Osteoblast (primary cell): ENCODE measurements at places on chromosomes 5 and 9.

DNA sequence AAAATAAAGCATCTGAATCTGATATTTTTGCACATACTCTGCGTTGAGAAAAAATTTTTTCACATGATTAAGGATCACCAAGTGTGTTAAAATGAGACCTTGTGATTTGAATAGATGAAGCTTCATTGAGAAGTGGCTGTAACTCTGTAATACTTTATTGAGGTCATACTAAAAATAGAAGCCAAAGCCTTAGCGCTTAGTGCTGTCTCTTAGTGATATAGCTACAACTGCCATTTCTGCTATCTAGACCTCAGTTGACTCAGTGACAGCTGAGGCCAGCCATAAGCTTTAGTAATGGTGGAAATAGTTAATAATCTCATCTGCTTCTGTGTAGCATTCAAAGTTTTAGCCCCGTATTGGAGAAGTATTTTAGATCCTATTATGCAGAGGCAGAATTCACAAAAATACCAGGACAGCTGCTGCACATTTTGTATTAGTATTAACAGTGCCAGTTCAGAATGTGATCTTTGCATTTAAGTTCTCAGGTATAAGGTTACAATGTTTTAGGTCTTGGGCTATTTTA, 107.4 kb upstream of the SGCD start:
- DNase-seq, result no peak

DNA sequence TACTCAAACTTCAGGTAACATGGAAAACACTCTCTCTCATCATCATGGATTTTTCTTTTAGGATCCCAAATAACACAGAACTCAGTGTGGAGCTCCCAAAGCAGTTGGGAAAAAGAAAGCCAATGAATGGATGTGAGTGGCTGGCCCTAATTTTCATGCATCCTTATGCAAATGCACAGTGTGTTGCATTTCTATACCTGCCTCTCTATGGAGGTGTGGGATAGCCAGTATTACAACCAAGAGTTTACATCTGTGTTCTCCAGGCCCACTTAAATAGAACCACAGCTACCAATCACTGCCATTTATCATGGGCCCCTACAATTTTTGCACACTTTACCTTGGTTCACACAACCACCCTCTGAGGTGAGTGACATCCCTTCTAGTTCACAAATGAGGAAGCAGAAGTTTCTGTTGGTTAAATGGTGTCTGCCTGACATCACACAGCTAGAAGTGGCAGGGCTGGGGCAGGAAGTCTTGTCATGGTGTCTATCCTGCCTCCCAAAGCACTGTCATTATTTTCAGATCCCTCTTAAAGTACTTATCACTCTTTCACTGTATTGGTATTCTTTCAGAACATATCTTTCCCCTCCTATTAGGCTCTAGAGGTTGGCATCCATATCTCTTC, 17.3 kb downstream of the MAMDC2 start:
- no peak for DNase-seq

GRCh38 chr5:143828710-143829109, 16.7 kb downstream of the HMHB1 start:
- no peak for DNase-seq

DNA sequence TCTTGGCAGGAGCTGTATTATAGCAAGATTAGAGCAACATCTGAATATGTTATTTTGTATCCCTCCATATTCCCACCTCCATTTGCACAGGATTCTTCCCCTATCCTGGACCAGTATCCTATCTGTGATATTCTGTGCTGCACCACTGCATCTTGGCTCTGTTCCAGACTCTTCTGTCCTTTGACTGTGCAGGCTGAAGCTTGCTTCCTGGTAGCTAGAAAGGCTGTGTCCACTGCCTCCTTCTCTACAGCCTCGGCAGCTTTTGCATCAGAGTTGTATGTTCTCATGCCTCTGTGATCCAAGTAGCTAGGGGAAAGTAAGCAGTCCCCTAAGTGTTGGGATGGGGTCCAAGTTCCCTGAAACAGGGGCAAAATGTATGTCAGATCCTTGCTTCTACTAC, 104.1 kb downstream of the GAS1 start:
- DNase-seq, result no peak

- no peak for DNase-seq
These were observed 85.8 kb downstream of the ZSWIM6 start for GRCh38 chr5:61417851-61418250.

- DNase-seq, result no peak
These were observed 137.8 kb downstream of the SPOCK1 start for GRCh38 chr5:137361280-137361679.

DNA sequence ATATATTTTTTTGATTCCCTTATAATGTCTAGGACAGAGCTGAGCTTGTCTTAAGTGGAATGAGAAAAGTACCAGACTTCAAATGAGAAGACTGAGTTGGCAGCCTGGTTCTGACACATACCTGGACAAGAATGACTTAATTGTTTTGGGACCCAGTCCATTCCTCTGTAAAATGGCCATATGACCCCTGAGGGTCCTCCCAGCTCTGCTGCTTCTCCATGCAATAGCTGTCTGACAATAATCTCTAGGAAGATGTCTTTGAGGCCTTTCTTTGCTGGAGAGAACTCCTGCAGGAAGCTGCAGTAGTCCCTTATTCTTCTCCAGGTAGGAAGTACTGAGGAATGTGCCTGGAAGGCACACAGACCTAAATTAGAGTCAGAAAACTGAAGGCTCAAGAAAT, 55.9 kb upstream of the SLIT3 start:
- DNase-seq, result no peak

GRCh38 chr9:124593200-124593599, 86.0 kb upstream of the NR5A1 start:
- DNase-seq, result no peak

GRCh38 chr5:100901821-100902341, 1.2 kb downstream of the ST8SIA4 start:
- DNase-seq, result no peak

GRCh38 chr5:123035360-123035917, 1.1 kb downstream of the PPIC start:
- DNase-seq, result no peak

- DNase-seq, result no peak
These were observed 393.6 kb downstream of the SPOCK1 start for GRCh38 chr5:137105351-137106035.

DNA sequence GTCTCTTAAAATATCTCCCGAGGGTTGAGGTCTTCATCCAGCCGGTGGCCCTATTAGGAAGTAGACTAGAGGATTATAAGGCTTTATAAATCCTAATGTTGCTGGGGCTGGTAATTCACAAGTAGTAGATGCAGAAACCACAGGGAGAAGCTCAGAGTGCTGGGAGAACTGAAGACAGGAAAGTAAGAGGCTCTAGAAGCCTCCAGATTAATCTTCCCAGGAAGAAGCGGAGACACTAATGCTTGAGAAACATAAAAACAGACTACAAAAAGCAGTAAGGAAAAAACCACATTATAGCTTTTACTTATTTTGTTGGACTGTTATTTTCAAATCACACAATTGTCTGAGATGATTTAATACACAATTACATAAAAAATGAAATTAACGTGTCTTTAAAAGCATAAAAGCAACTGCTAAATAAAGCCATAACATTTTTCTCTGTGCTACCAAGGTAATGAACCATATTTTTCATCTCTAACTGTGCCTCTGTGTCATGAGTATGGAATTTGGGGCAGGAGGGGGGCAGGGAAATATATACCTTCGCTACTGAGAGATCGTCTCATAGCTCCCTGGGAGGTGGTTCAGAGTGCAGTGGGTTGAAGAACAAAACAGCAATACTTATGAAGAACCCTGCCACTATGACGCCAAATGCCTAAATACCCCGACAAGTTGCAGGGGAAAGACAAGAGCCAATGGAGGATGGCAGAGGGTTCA, 806.2 kb upstream of the WWC1 start:
- no peak for DNase-seq

GRCh38 chr5:164798110-164798509, 1292.7 kb downstream of the MAT2B start:
- DNase-seq, result no peak

DNA sequence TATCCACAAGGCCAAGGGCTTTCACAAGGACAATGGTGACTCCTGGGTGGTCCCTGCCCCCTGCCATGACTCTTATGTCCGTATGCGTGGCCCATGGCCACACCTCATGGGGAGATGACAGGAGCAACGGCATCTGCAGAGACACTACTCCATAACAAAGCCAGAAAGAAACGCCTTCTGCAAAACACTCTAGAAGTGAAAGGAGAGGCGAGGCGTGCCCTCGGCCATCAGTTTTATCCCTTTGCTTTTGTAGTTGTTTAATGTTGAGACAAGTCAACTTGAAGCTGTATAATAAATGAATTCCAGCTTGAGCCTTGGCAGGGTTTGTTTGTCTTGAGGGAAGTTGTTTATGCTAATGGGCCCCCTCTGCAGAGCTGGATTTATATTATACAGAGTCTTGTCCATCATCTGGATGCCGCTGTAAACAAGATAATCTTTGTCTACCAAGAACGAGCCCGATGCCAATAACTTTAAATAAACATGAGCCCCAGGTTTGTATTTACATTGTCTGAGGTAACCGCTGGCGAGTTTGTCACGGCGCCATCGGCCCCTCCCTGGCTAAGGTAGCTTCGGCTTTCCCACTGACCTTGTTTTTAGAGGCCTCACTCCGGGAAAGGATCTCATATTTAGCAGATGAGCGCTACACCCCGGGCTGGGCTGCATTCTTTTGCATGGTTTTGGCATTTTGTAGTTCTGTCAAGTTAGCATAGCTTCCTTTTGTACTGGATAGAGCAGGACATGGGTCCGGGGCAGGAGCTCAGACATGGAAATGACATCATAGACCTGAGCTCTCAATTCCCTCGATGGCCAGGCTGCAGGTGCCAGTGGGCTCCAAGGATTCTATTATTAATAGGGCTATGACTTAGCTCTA, 165.3 kb downstream of the ERCC6L2 start:
- DNase-seq, result no peak

DNA sequence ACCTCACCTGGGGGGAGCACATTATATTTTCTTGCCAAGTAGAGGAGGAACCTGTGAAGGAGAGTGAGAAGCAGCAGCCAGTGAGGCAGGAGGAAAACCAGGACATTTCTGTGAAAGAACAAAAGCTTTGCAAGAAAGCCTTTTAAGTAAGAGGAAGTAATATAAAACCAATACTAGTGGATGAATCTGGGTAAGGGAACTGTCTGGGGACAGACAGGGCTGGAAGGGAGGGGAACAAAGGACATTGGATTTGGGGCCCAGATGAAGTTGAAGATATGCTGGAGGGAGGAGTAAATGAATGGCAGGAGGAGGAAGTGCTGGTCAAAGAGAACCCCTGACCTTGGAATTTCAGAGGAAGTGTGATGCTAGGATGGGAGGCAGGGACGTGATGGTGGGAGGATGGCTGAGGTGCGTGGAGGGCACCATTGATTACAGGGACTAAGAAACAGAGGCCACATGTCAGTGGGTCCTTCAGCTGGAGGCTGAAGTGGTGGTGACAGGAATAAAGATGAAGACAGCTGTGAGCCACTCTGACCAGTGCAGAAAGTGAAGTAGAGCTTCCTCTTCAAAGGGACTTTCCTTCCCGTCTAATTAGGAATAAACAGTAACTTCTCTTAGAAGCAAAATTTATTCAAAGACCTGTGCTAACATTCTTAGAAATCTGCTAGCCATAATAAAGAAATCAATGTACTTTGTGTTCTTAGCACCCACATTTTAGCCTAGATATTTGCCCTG, 43.5 kb upstream of the FABP6 start:
- DNase-seq, result no peak

GRCh38 chr9:134663084-134663483, 21.5 kb downstream of the COL5A1 start:
- DNase-seq, result no peak

- peak; percentile 92 for DNase-seq
These were observed 1.4 kb downstream of the PIK3R1 start for GRCh38 chr5:68217047-68217355.

DNA sequence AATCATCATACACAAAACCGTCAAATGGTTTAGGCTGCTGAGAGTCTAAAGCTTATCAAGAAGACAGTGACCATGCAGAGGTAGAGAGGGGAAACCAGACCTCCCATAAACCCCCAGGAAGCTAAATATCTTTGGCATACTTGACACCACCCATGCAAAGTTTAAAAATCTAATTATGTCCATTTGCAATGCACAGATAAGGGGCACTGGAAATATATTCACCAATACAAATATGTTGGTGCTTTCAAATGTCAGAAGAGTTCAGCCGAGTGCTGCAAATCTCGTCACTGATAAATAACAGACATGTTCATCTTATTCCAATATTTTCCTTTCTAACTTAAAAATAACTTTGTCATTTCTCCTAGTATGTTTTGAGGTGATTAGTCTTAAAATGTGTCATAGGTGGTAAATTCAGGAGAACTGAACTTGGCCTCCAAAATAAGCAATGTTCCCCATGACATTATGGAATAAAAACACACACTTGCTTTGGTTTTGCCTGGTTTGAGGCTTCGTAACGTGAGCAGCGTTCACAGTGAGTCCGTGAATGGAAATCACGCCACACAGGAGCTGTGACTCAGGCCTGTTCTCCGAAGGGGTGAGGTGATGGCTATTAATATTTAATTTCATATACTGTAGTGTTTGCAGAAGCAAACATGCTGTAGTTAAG, 182.2 kb downstream of the AOPEP start:
- peak; percentile 68 for DNase-seq

GRCh38 chr5:10585518-10585915, 21.6 kb downstream of the ANKRD33B start:
- no peak for DNase-seq

- no peak for DNase-seq
These were observed 13.3 kb downstream of the HMMR start for GRCh38 chr5:163473635-163474243.

DNA sequence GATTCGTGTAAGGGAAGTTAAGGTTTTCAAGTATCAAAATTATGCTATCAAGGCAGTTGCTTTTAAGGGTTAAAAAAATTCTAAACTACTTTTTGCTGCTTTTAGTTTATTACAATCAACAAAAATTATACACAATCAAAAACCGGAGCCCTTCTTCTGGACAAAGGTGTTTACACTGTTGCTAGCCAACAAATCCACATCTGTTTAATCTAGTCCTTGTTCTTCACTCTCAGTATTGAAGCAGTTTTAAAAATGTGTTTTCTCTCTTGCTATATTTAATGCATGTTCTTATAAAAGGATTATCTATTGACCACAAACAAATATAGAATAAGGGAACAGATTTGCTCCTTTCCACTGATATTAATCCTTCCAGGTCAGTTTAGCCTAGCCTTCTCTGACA, 2.5 kb downstream of the FEM1C start:
- DNase-seq, result no peak

DNA sequence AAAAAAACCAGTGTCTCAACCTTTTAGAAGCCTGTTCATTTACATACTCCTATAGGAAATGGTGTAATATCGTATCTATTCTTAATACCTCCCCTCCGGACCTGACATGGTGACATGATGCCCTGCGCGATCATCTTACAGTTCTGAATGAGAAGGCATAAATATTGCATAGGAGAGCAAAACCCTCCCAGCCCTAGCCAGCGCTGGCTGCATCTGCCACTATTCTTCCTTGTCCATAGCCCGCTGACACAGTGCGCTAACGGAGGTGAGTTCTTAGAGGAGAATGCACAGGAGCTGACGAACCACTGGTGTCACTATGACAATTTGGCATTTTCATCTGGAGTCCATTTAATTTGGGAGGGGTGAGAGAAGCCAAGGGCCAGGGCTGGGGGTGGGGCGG, 290.1 kb downstream of the EFNA5 start:
- DNase-seq, result no peak
